T-helper 1 cell (primary cell): ENCODE measurements at places on chromosomes 6 and 20.

GRCh38 chr6:43823390-43823789 is 53.4 kb downstream of the VEGFA start:
- DNase-seq = no peak

- DNase-seq = no peak
Measured at GRCh38 chr6:137399881-137400443, 94.2 kb downstream of the OLIG3 start.

- DNase-seq = no peak
Measured at GRCh38 chr20:15711177-15711576, 862.1 kb downstream of the KIF16B start.

DNA sequence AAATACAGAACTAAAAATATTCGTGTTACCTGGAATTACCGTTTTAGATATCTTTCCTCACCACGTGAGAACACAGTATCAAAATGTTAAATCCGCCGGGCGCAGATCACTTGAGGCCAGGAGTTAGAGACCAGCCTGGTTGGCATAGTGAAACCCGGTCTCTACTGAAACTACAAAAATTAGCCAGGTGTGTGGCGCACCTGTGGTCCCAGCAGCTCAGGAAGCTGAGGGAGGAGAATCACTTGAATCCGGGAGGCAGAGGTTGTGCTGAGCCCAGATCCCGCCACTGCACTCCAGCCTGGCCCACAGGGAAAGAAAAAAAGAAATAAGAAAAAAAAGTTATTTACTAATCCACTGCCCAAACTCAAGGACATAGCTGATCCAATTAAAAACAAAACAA is 4.8 kb upstream of the DDX43 start:
- DNase-seq = no peak

DNA sequence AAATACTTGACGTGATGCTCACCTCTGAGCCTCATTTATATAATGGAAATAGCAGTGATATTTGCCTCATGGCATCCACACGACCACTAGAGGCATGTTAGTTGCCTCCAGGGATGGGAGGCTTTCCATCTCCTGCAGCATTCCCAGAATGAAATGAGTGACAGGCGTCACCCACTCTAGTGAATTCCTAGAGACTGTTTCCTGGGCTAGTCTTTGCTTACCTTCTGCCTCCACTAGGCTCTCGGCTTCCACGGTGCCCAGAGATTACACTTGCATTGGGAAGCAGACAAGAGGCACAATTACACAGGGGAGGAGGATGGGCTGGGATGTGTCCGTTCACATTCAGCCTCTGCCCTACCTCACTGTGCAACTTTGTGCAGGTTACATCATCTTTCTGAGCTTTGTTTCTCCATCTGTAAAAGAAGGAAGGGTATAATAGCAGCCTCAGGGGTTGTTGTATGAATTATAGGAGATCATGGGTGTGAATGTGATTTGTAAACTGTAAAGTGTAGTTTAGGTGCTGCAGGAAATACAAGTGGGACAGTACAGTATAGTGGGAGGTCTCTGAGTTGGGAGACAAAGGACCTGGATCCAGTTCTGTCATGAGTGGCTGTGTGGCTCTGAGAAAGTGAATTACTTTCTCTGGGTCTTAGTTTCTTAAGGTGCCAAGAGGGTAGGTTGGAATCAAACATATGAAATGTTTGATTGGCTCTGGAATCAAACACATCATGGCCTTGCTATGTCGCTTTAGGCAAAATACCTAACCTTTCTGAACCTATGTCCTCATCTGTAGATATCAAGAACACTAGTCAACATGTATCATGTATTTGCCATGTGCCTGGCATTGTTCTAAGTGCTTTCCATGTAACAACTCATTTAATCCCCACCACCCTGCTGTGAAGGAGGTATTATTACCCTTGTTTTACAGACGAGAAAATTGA is 3.6 kb upstream of the VSTM2L start:
- DNase-seq = no peak
